ENCODE measurements at places on chromosomes 3 and 15.

DNA sequence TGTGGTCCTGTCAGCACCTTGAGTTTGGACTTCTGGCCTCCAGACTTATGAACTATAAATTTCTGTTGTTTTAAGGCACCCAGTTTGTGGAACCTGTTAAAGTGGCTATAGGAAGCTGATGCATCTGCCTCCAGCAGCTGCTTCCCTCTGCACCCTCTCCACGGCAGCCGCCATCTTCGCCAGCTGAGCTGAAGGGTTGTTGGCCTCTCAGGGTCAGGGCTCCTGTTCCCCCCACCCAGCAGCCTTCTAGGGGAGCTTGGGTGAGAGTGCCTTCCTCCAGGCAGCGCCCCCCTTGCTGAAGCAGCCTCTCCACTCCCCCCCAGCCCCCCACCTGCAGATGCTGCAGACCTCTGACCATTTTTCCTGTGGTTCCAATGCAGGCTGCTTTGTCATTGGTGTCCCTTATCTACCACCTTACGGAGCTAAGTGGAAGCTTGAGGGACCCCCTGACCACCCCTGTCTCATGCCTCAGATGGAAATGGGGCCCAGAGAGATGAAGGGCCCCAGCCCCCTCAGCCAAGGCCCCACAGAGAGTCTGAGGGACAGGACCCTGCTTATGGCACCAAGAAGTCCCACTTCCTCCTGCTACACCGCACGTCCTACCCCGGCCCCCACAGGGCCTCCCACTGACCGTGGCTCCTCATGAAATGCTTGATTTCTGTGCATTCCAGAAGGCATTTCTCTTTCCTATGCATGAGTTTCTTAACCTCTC lies 61.4 kb upstream of the TLE3 start:
- DNase-seq = no peak

- no peak for DNase-seq
Observed at GRCh38 chr3:32457971-32458471, 44.6 kb downstream of the CMTM6 start.

DNA sequence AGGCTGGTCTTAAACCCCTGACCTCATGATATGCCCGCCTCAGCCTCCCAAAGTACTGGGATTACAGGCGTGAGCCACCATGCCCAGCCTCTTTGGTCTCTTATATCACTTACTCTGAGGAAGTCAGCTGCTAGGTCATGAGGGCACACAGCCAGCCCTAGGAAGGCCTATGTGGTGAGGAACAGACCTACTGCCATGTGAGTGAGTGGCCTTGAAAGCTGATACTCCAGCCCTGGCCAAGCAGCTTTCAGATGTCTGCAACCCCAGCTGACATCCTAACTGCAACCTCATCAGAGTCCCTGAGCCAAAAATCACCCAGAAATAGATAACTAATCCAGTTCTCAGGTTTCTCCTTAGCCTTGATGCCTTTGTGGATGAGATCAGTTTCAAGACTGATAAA lies 224.3 kb downstream of the EDEM1 start:
- DNase-seq = no peak

DNA sequence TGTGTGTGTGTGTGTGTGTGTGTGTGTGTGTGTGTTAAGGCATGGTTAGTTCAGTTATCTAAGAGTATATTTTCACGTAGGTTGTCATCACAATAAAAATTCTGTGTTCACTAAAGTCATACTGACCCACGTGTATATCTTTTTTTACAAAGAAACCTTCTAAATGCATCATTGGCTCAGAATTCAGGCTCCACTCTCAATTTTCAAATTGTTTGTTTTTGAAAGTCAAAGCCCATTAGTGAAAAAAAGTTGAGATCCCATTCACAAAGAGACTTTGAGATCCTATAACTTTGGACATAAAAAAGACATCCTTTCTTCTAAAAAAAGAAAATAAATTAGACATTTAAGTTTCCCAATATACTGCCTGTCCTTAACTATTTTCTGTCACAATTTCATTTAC lies 59.3 kb downstream of the GBE1 start:
- DNase-seq = no peak

- no peak for DNase-seq
Observed at GRCh38 chr3:123416173-123416572, 32.7 kb downstream of the ADCY5 start.

- DNase-seq = no peak
Observed at GRCh38 chr3:12628813-12629212, 35.1 kb downstream of the RAF1 start.
